Activated T-helper 9 cell treated with anti-CD3 and anti-CD28 coated beads, Interleukin-2, amount 50 U/mL, for 16 hours (primary cell): ENCODE measurements at places on chromosomes 13 and 19.

DNA sequence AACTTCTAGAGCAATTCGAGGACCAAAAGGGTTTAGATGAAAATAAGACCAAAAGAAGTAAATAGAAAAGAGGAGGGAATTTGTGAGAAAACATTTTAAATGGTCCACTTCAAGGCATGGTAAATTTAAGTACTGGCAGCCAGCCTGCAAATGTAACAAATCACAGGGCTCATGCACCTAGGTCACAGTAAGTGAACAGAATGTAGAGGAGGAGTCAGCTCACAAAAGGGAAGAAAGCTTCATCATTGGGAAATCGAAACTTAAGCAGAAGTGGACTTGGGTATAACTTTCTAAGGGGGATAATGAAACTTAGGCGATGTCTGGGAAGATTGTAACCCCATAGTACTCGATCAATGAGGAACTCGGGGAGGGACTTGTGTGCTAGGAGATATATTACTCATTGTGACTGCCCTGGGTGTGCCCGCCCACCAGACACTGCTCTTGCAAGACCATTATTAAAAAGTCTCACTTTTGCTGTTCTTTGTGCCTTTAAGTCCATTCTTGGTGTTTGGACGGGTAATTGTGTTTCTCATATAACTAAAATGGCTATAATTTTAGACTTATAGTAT, 1053.6 kb upstream of the MIR17HG start:
- DNase-seq = no peak

GRCh38 chr13:106477303-106477702, 58.2 kb downstream of the EFNB2 start:
- no peak for DNase-seq

GRCh38 chr13:34452831-34453230, 489.2 kb upstream of the NBEA start:
- DNase-seq = no peak

DNA sequence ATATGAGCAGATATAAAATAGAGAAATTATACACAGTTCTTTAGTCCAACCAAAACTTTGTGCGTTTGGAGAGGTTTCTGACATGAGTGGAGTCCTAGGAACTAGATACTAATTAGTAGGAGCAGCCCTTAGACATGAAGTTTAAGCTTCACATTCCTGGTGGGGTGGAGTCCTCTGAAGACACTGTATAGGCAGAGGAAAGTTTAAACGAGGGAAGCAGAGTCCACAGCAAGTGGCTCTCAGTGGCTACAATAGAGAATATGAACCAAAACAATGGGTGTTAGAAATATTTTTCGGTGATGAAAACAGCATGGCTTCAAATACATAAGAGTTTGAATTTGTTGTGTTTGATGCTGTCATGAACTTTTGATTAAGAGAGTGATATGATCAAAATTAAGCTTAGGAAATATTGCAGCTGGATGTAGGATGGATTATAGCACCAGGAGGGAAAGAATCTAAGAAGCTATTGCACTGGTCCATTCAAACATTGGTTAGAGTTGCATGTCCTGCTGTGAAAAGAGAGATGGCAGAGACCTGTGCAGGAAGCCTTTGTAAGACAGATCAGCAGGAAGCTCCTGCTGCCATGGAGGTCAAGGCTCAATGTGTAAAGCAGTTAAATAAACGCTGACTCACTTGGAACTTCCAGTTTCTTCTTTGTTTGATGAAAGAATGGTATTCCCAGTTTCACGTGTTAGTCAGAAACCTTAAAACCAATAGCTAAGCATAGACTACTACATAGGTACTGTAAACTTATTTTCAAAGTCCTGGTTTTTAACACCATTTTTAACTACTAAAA, 175.2 kb downstream of the TDRD3 start:
- DNase-seq = no peak

GRCh38 chr19:15231271-15231670, 977 bp downstream of the EPHX3 start:
- no peak for DNase-seq

- no peak for DNase-seq
Measured at GRCh38 chr19:16111909-16112752, 442 bp downstream of the RAB8A start.
